ENCODE measurements at places on chromosomes 2 and 18. TPM values are rescaled to one million over a fixed set of nuclear protein-coding genes. Genes with fewer than 3 reads are reported as not detected.
A peak's percentile ranks its signal among the peaks of the same experiment; 100 is the strongest.

GRCh38 chr2:134988994-134989605 lies 58.1 kb downstream of the MAP3K19 start:
- DNase-seq, result no peak

DNA sequence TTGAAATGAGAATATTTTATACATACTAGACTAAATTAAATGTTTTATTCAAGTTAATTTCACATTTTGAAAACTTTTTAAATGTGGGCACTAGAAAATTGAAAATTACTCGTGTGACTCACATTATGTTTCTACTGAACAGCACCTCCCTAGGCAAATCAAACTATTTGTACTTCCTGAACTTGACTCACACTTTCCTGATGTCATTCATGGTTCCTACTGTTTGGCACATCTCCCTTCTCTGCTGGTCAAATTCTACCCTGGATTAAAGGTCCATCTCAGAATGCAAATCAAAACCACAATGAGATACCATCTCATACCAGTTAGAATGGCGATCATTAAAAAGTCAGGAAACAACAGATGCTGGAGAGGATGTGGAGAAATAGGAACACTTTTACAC lies 16.7 kb downstream of the LHCGR start:
- no peak for DNase-seq

DNA sequence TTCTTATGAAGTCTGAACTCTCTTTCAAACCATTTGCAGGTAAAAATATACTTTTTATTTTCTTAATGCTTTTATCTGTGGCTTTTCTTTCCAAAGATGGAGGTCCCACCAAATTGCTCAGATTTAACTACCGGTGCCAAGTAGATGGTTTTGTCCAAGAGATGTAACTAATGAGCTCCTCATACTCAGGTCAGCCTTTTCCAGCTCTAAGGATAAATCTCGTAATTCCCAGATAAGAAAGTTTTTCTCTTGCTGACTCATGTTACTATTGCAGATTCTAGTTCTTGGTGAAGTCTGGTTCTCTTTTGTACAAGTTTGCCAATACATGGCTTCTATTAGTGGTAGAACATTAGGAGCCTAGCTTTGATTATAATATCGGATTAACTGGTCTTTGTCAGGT lies 550.8 kb upstream of the ZNF804A start:
- no peak for DNase-seq

- peak; percentile 100 for DNase-seq
Measured at GRCh38 chr2:231707927-231708772, at the start of gene PTMA. Gene PTMA, plus strand, starts transcription at chr2:231708525. Its CDS starts 182 bp downstream, at chr2:231708707.

APLF gene
- 10.0 TPM for total RNA-seq

UGT1A4 gene
- 2.9 TPM for total RNA-seq

GRCh38 chr2:241574911-241575623 lies 16.5 kb downstream of the BOK start:
- DNase-seq, result no peak

TMEM37 gene
- total RNA-seq, result 2.8 TPM

- no peak for DNase-seq
Measured at GRCh38 chr2:195682077-195682476, 25.1 kb downstream of the SLC39A10 start.

- no peak for DNase-seq
Measured at GRCh38 chr2:200417366-200417765, 92.5 kb downstream of the KCTD18 start.
